ENCODE measurements at places on chromosomes 4 and X.

DNA sequence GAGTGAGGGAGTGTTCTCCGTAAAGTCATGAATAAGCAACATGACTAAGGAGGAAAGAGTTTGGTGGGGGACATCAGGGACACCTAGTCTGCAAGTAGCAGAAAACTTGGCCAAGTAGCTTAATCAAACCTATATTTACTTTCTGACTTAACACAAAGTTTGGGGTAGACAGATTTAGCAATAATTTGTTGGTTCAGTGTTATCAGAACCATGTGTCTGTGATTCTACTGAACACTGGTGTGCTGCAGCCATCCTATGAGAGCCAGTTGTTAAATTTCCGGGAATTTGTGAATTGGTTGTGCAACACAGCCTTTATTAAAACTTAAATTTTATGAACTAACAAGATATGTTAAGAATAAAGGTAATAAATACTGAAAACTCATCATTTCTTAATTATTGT lies 469.3 kb downstream of the C4orf33 start:
- DNase-seq, result no peak

DNA sequence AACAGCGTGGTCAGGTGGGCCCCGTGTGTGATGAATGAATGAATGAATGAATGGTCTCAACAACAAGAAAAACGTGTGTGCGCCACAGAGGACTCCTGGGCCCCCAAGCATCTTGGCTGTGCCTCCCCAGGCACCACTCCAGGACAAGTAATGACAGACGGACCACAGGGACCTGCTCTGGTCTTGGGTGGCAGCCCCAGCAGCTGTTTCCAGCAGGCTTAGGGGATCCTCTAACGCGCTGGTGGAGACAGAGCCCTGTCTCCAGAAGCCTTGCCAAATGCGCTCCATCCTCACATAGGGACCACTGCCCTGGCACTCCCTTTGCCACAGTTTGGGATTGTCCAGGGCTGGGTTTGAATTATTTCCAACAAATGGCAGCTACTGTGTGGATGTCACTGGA lies 39.1 kb downstream of the PSAPL1 start:
- DNase-seq, result no peak

- DNase-seq, result no peak
Measured at GRCh38 chr4:82248903-82249632, 124.7 kb downstream of the HNRNPD start.

DNA sequence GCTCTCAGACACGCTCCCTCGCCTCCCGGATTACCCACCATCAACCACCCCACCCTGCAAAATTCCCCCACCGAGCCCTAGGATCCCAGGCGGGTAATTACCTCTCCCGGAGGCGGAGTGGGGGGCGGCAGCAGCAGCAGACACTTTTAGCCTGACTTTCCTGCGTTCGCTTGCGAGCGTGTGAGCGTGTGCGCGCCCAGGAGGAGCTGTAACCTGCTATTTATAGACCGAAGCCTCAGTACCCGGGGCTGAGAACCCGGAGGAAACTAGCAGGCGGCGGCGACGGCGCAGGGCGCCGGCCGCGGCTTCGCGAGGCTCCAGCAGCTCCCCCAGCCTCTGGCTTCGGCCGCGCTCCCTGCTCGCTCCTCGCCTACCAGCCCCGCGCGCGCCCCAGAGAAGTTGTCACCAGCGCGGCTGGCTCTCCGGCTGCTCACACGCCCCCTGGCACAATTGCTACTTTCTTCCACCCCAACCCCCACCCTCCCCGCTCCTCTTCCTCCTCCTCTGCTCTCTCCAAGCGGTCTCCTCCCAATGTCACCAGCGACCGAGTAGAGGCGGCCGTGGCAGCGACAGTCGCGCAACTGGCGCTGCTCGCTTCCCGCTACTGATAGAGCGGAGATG lies at the start of gene INPP4B:
TSS of gene INPP4B (minus strand) at position 194 of the 621 bp plus-strand sequence.
- DNase-seq, result peak; percentile 35

DNA sequence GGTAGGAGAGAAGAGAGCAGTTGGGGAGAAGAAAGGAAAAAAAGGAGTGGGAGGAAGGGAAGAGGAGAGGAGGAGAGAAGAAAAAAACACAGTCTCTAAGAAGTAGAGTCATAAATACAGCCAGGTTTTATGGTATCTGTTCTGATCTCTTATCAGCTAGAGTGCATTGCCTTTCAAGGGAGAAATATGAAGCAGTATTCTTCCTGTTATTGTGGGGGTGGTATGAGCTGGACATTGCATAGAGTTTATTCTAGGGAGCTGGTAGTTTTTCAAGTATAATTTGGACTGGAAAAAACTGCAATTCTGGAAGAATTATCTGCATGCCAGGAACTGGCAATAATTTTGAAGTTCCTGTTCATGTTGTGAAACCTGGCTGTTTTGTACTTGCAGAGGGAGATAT lies 54.9 kb upstream of the TAB3 start:
- DNase-seq, result no peak

GRCh38 chr4:153126137-153126536 lies 78.1 kb upstream of the TRIM2 start:
- DNase-seq, result no peak

DNA sequence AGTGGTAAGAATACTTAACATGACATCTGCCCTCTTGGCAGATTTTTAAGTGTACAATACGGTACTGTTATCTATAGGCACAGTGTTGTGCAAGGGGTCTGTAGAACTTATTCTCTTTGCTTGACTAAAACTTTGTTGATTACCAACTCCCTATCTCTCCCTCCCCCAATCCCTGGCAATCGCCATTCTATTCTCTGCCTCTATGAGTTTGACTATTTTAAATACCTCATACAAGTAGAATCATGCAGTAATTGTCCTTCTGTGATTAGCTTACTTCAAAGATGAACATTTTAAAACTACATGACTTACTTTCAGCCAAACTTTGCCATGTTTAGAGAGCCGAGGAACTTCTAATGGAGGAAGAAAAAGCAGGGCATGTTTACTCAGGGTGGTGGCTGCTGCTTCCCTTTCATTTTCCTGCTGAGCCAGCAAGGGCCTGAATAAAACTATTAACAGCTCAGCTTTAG lies 62.4 kb downstream of the APOO start:
- no peak for DNase-seq

GRCh38 chr4:138537731-138538490 lies 295.8 kb upstream of the SLC7A11 start:
- no peak for DNase-seq

DNA sequence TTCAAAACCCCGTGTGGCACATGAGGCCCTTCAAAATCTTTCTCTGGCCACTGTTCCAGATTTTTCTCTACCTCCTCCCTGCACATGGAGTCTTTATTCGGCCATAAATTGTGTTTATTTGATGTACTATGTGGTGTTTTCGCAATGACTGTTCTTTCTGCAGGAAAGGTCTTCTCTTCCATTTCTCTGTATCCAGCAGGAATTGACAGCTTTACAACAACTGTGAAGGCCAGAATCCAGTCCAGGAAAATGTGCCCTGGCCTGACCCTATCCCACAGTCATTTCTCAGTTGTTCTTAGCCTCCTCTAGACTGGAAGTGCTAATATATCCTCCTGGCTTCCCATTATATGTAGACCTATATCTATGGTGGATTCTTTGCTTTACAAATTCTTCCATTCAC lies 191.4 kb downstream of the COL25A1 start:
- no peak for DNase-seq

DNA sequence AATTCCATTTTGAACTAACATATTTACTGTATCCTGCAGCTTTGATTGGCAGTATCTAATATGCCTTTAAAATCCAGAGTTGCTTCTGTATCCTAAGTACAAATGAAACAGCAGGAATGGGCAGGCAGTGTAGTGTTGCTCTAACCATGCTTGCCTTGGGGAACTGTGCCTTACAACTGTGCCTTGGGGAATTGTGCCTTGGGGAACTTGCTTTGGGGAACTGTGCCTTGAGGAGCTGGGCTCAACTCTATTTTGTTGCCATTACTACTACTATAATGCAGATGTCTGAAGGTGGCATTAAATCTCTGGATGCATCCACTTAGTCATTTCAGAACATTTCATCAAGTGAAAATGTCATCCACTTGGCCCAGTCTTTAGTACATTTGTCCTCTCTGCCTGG lies 6.9 kb downstream of the CXCL3 start:
- DNase-seq, result no peak

DNA sequence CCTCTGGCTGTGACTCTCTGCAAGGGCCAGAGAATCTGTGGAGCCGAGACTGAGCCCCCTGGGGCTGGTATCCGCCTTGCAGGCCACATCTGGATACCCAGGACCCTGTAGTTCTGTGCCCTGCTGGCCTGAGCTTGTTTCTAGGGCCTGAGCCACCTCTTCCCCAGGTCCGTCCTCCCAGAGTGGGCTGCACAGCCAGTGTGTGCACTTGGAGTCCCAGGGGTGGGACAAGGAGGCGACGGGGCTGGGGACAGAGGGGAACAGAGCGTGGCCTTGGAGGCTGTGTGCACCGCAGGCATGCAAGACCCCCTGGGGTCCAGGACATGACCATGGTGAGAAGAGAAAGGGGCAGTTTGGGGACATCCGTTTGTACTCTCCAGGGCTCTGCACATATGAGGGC lies 105.5 kb downstream of the SORCS2 start:
- DNase-seq, result no peak

DNA sequence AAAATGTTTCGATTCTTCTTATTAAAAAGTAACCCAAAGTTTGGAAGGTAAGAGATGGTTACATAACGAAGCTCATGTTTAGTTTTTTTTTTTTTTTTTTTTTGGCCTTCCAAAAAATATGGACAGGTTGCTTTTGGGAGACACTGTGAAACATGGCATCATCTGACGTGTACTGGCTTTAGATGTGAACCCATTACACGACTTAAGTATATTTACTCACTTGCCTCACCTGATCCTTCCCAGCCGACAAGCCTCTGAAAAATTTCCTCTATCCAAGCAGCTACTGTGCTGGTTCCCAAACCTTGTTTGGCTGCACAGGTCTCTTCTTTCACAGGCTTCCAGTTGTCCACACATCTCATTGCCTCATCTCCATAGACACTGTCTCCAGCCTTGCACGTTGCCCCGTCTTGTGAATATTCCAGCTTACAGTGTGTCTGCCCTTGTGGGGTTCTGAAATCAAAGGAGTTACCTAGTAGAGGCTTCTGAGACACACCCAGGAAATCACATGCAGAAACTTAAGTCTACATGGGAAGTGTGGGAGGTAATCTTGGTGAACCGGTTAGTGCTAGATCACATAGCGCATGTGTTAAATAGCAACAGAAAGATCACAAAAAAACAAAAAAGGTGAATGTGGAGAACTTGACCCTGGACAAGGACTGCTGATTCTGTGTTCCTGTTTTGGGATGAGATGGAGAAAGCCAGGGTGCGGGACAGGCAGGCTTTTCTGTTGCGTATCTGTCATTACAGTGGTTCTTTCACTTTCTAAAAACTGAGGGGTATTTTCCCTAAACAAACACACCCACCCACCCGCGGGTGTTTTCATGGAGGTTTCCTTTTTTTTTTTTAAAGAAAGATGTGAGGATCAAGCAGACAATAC lies 328.6 kb downstream of the ARHGAP10 start:
- DNase-seq, result peak; percentile 64

- DNase-seq, result no peak
Measured at GRCh38 chr4:67292045-67292444, 253.3 kb downstream of the CENPC start.

DNA sequence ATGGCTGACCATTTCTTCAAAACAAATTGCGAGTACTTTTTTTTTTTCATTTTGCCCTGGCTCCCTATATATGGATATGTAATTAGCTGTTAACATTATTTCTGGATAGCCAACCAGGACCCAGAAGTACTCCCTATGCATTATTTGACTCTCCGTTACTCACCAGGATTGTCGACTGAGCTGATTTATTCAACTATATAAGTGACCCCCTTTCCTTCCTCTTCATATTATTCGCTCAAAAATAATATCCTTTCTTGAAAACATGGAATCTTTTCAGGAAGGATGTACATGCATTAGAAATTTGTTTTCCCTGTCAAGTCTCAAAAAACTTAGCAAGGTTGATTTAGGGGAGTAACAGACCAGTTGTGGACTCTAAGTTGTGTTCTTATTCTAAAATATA lies 114.1 kb upstream of the KLHL4 start:
- no peak for DNase-seq

DNA sequence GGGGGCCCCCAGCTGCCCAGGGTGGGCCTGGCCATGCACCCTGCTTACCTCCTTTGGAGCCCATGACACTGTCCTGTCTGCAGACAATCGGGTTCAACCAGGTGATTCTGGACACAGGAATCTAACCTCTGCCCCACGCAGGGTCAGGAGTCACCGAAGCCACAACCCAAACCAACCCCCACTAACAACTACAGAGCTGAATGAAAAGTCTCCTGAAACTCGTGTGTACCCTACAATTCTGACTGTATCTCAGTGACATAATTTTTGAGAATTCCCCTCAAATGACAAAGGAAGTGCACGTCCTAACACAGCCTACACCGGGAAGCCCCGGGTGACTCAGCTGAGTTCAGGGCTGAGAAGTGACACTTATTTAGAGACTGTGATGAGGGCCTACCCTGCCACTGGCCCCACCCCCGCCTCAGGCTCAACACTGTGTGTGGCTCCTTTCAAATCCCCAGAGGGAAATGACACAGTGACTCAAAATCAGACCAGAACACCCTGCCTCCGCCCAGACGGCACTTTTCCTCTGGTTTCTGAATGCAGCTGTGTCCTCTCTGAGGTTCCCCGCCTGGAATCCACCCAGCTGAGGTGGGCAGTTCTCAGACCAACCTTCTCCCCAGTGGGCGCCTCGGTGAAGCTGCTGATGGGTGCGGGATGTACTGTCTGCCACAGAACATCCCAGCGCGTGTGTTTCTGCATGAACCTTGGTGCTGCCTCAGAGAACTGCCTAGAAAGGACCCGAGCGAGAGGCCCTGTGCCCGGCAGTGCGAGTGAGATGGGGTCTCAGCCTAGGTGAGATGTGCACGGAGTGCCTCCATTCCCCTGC lies 9.9 kb downstream of the TNIP2 start:
- peak; percentile 86 for DNase-seq

DNA sequence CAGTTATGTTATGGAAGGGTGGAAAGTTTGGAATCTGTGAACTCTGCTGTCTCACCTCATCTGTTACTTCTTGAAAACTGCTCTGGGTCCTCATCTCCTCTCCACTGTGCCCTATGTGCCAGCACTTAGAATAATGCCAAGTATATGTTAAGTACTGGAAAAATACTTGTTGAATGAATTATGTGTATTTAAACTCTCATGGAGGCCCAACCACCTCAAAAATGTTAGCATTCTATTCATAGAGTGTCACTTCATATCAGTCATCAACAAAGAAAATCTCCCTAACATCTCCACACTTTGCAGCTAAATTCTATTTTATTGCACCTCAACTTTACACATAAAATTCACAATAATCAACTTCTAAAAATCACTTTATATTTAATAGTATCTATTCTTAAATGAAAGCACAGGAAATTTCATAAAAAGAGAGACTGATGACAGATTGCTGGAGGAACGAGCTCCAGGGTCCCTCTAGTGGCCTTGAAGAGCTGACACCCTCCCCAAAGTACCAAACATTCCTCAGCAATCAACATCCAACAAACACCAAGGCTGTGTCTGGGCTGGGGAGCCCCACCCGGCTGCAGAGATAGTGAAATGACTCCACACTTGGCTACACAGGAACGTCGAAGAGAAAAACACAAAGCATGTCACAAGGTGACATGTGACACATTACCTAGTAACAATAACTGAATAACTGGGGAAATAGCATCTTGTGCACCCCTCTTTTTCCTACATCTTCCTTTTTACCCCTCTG lies 45.8 kb downstream of the SLC39A8 start:
- peak; percentile 13 for DNase-seq
